T-helper 1 cell treated with Interleukin-12 subunit alpha and Interleukin-12 subunit beta and Interleukin-4 antibody, amounts not matched to agents 30 ng/mL and 1 ng/mL, for 36 hours (primary cell): ENCODE measurements at places on chromosomes 12 and 14. TPM values are rescaled to one million over a fixed set of nuclear protein-coding genes. Genes with fewer than 3 reads are reported as not detected.

Gene ZNF891
- total RNA-seq, result 2.1 and 2.2 TPM in 2 replicates

Gene ALDH1L2
- total RNA-seq, result 0.78 and 1.2 TPM in 2 replicates

Gene CD163L1
- not detected in 2 replicates for total RNA-seq

Gene CD163
- total RNA-seq, result not detected in 2 replicates

Gene TEAD4
- 0.74 and 1.4 TPM in 2 replicates for total RNA-seq

Gene OR11H7
- total RNA-seq, result not detected in 2 replicates

Gene GLS2
- 0.63 and 1.2 TPM in 2 replicates for total RNA-seq

Gene UBC
- total RNA-seq, result 1,059 and 1,072 TPM in 2 replicates
